ENCODE measurements at places on chromosomes 16 and 17.

- DNase-seq, result no peak
These were observed 21.1 kb downstream of the CDR2 start for GRCh38 chr16:22353191-22353919.

DNA sequence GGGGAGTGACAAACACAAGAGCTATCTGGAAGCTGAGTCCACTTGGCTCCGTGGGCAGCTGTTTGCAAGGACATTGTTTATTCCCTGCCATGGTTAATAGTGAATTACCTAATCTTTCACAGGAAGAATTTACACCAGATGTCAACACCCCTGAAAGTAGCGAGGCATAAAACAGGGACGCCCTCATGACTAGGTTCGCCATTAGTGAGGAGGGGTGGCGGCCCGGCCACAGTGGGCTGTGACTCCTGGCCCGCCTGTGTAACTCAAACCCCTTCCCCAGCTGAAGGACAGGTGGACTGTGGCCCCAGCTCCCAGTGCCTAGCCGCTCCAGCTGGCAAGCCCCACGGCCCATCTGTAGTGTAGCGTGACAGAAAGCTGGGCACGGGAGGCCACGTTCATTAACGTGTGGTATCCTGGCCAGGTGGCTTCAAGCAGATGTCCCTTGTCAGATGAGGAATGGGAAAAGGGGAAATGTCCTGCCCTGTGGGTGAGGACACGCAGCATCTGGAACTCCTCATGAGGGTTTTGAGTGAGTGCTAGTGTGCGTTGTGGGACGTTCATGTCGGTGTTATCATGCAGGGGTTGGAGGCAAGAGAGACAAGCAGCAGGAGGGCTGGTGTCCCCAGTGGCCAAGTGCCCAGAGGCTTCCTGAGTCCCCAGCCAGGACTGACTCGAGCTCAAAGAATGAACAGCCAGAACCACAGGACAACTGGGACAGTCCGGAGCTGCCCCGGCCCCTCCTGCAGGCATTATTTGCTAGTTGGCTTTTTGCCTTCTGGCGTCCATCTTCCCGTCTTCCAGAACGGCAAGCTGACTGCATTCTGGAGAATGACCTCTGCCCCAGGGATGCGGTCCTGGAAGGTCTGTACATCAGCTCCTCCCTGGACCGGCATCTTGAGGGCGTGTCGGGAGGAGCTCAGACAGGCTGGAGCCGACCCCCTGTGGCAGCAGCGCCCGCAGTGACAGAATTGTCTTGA is 19.2 kb downstream of the KDM8 start:
- DNase-seq, result no peak

DNA sequence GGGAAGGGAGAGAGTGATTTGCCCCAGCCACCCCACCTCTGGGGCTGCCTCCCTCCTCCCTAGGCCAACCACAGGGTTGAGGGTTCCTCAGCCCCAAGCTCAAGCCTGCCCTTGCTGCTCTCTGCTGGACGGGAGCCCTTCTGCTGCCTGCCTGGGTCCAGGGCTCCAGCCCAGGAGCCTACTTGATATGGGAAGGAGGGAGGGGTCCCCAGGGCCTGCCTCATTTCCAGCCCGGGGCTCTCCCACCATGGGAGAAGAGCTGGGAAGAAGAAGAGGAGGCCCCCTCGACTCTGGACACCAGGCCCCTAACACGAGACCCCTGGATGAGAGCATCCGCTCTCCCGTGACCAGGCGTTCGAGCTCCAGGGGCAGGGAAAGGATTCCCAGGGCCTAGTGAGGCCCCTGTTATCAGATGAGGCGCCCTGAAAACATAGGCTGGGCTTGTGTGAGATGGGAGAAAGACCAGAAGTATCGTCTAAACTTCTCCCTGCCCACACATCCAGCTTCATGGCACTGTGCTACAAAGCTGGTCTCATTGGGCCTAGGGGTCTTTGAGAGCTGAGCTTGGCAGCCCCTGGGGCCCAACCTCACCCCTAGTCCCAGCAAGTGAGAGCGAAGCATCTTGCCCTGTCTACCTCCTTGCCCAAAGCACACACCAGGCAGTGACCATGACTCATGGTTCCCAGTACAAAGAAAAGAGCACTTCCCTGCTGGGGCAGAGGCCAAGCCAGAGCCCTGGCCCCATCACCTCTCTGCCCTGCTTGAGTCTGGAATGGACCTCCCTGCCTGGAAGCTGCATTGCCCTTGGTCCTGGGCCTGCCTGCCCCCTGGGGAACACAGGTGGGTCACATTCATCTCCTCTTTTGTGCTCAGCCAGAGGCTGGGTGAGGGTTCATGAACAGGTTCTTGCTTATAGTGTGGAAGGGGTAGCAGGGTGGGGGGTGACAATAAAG is 987 bp downstream of the SLC16A5 start:
- no peak for DNase-seq

- DNase-seq, result no peak
These were observed 23.6 kb downstream of the USP6 start for GRCh38 chr17:5139458-5139732.

- no peak for DNase-seq
These were observed 158.6 kb upstream of the CDH5 start for GRCh38 chr16:66207883-66208265.

DNA sequence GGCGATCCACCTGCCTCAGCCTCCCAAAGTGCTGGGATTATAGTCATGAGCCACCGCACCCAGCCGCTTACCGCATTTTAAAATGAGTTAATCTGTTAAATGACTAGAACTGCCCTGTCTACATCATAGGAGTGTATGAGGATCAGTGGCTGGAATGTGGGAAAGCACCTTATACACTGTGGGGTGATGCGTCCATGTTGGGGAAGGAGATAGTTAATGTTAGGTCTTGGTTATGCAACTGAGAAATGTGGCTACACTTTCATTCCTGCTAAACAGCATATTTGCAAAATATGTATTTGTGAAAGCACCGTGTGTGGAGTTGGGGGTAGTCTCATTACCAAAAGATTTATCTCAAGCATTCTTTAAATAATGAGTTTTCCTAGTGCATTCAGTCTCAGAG is 107.6 kb downstream of the SPACA3 start:
- no peak for DNase-seq

GRCh38 chr17:38925263-38925995 is at the start of gene LASP1NB:
Gene LASP1NB, plus strand, starts transcription at chr17:38925614.
- DNase-seq, result peak; percentile 59

GRCh38 chr16:14502932-14503741 is 126.9 kb downstream of the PARN start:
- DNase-seq, result no peak

GRCh38 chr17:77647531-77647930 is 311.0 kb upstream of the TNRC6C start:
- no peak for DNase-seq

DNA sequence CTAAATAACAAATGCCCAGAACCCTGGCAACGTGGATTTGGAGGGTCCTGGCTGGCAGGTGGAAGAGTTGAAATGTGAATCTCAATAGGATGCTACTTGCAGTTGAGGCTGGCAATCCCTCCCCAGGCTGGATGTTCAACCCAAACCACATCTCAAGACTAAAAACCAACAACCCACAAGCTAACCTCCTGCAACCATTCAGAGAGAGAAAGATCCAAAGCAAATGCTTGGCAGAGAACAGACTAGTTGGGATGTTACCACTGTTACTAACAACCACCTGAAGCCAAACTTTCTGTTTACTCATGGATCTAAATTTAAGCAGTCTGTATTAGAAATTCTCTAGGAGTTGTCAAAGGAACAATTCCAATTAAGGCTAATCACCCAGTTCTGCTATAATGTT is 27.9 kb downstream of the SMG6 start:
- no peak for DNase-seq

DNA sequence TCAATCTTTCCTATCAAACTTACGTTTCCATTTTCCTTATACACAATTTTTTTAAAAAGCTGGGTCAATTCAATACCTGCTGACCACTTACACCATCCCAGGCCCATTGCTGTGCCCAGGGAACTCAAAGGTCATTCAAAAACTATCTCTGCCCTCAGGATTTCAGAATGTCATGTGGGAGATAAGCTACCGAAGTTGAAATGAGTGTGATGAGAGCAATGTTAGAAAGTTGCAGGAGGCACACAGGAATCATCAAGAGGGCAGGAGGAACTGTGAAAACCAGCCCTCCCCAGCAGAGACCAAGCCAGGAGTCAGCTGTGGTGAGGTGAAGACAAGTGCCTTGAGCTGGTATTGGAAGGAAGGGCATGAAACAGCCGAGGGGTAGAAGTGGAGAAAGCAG is 195.9 kb downstream of the HS3ST3A1 start:
- DNase-seq, result no peak
